ENCODE measurements at places on chromosomes 11 and 22. TPM values are rescaled to one million over a fixed set of nuclear protein-coding genes. Genes with fewer than 3 reads are reported as not detected.

Gene MS4A4A
- 55.8 TPM for total RNA-seq

Gene ABCG4
- total RNA-seq: under 0.01 TPM

Gene PVALB
- not detected for total RNA-seq

GRCh38 chr22:39205344-39206021, 39.3 kb downstream of the PDGFB start:
- no peaks in the 10 kb centered on the region for H3K4me1 ChIP-seq
- H3K36me3 ChIP-seq: no peaks in the 10 kb centered on the region
- DNase-seq: no peak
- H3K27me3 ChIP-seq: no peaks in the 10 kb centered on the region
- no peak overlapping the region for H3K4me3 ChIP-seq

GRCh38 chr22:20400606-20401375, 6.8 kb downstream of the ZNF74 start:
- no peak overlapping the region for H3K27ac ChIP-seq
- no peaks in the 10 kb centered on the region for H3K4me1 ChIP-seq
- H3K36me3 ChIP-seq: no peaks in the 10 kb centered on the region
- H3K27me3 ChIP-seq: no peaks in the 10 kb centered on the region
- H3K4me3 ChIP-seq: no peak overlapping the region

DNA sequence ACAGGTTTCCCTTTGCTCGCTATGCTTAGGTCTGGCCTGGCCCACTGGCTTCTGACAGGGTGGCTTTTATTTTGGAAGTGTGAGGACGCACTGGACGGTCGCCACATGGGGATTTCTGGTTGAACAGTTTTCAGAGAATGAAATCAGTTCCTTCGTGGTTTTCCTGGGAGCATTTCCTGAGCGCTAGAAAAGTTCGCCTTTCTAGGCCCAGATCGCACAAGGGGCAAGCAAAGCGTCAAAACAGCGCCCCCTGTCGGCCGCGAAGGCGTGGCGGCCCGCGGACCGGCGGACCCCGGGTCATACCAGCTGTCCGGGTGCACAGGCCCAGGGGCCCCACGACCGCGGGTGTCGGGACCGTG, 12.7 kb upstream of the CYP2R1 start:
- H3K27ac ChIP-seq: peak overlapping the region; percentile 46
- no peaks in the 10 kb centered on the region for H3K27me3 ChIP-seq
- H3K4me3 ChIP-seq: peak overlapping the region; percentile 59
- no peaks in the 10 kb centered on the region for H3K4me1 ChIP-seq
- DNase-seq: peak; percentile 57

- DNase-seq: no peak
- no peaks in the 10 kb centered on the region for H3K4me1 ChIP-seq
- H3K27ac ChIP-seq: no peak overlapping the region
- H3K27me3 ChIP-seq: peaks cover 13% of the 10 kb centered on the region
- H3K36me3 ChIP-seq: no peaks in the 10 kb centered on the region
- no peak overlapping the region for H3K4me3 ChIP-seq
Measured at GRCh38 chr11:117529816-117530215, 202.2 kb downstream of the CEP164 start.

- no peaks in the 10 kb centered on the region for H3K27me3 ChIP-seq
- H3K4me1 ChIP-seq: no peaks in the 10 kb centered on the region
- H3K36me3 ChIP-seq: no peaks in the 10 kb centered on the region
- H3K4me3 ChIP-seq: no peak overlapping the region
- DNase-seq: no peak
Measured at GRCh38 chr22:39592081-39593065, 21.8 kb downstream of the CACNA1I start.

GRCh38 chr22:38327396-38327795, 10.2 kb upstream of the CSNK1E start:
- no peak overlapping the region for H3K27ac ChIP-seq
- no peaks in the 10 kb centered on the region for H3K36me3 ChIP-seq
- H3K27me3 ChIP-seq: no peaks in the 10 kb centered on the region
- H3K4me3 ChIP-seq: no peak overlapping the region
- no peaks in the 10 kb centered on the region for H3K4me1 ChIP-seq
- no peak for DNase-seq

DNA sequence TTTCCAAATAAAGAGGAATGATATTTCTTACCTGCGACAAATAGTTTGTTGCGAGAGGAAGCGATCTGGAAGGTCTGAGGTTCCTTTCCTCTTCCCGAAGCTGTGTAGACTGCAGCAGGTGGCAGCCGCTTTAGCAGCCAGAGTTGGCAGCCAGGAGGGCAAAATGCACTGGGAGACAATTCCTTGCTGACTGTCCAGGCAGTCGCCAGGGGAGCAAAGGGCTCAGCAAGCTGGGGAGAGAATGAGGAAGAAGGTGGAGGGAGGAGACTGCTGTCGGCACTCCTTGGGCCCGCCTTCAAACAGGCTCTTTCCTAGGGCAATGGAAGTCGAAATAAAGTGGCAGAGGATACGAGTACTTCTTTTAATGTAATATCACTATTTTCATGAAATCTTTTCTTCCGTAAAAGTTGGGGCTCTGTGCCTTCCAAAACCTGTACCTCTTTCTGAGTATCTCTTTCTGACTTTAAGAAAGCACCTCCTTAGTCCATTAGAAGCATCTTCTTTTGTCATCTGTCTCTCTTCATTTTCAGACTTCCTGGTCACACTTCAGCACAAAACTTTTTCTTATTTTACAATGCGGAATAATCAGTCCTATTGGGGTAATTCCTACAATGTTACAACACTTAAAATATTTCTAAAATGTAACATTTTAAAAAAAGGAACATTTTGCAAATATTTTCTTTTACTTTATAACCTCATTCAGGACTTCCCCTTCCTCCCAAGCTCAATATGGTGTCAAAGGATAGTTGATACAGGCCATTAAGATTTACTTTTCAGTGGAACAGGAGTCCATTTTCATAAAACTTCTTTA, at the start of gene IL18:
Gene IL18, minus strand, starts transcription at position 220 of the 811 bp plus-strand sequence. CDS start 9,041 bp downstream, outside the sequence.
- H3K36me3 ChIP-seq: no peaks in the 10 kb centered on the region
- peaks cover 39% of the 10 kb centered on the region for H3K4me1 ChIP-seq
- no peak for DNase-seq

DNA sequence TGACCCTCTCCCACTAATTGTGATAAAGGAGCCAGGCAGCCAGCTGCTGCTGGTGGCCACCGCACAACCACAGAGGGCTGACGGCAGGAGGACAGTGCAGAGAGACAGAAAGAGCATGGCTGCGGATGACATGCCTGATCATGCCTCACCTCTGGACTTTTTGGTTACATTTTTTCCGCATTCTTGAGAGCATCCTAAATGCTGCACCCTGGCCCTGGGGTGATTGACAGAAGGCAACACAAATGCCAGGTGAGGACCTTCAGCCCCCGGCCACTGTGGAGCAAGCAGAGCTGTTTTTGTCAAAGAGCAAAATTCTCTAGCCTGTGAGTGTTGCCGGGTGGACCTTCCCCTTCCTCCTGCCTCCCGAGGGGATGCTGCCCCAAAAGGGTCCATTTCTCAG, 78.5 kb downstream of the RPS6KA4 start:
- peaks cover 15% of the 10 kb centered on the region for H3K27me3 ChIP-seq
- DNase-seq: no peak
- no peaks in the 10 kb centered on the region for H3K36me3 ChIP-seq
- no peak overlapping the region for H3K27ac ChIP-seq

- H3K27me3 ChIP-seq: no peaks in the 10 kb centered on the region
- no peaks in the 10 kb centered on the region for H3K4me1 ChIP-seq
Measured at GRCh38 chr22:36781656-36782627, 6.0 kb upstream of the IFT27 start.

DNA sequence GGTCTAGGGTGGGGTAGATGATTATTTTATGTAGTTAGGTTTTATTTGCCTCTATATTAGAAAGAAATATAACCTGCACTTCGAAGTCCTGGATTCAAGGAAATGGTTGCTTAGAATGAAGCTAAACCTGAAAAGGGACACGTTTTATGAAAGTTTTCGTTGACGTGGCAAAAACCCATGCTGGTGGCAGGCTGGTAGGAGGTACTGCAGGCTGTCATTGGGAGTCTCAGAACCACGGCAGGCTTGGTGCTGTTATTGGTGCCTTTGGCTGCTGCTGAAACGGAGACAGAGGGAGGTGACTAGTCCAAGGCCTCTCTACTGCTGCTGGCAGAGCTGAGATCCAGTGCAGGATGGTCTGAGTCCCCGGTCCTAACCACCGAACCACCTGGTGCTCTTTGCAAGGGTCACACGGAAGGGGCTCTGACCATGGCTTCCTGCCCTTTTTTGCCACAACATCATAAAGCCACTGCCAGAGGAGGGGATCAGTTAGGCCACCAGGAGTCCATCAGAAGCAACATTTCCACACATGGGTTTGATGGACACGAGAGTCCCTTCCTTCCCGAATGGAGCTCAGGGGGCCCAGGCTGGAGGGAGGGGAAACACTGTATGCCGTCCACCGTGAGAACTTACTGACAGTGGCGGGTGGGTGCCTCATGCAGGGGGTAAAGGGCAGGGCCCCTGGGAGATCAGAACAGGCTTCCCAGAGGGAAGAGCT, 13.4 kb downstream of the CSF2RB start:
- H3K4me3 ChIP-seq: no peak overlapping the region
- H3K36me3 ChIP-seq: no peaks in the 10 kb centered on the region
- H3K4me1 ChIP-seq: no peaks in the 10 kb centered on the region
- no peak for DNase-seq

DNA sequence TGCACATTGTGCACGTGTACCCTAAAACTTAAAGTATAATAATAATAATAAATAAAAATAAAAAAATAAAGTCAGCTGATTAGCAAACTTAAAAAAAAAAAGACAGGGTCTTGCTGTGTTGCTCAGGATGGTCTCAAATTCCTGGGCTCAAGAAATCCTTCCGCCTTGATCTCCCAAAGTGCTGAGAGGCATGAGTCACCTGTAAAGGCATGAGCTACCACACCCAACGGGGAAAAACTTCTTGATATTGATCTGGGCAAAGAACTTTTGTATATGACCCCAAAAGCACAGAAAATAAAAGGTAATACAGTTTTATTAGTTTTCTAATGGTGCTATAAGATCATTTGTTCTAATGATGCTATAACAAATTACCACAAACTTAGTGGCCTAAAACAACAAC, 46.1 kb downstream of the ENTHD1 start:
- no peaks in the 10 kb centered on the region for H3K27me3 ChIP-seq
- DNase-seq: no peak

DNA sequence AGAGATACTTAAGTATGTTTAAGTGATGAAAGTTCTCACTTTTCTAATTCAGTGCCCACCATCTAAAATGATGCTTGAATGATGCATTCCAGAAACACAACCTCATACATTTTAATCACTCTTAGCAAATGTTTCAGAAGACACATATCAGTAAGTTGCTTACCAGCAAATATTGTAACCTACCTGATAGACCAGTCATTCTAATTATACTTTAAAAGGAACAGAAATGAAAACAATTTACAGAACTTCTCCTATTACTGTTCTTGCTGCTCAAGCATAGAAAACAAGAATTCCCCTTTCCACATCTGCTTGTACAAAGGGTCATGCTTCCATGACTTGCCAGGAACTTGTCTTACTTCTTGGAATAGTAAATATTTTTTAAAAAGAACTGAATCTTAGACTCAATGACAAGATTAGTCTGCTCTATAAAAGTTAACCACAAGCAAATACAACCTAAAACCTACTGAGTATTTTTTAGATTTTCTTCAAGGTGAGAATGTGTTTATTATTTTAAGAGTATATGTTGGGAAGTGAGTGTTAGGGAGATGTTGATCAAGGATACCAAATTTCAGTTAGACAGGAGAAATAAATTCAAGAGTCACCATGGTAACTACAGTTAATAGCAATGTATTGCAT, 82.0 kb upstream of the SC5D start:
- DNase-seq: no peak
- H3K4me1 ChIP-seq: peaks cover 14% of the 10 kb centered on the region
- no peak overlapping the region for H3K4me3 ChIP-seq
- H3K27ac ChIP-seq: no peak overlapping the region

- no peak overlapping the region for H3K27ac ChIP-seq
- H3K27me3 ChIP-seq: no peaks in the 10 kb centered on the region
- H3K4me3 ChIP-seq: no peak overlapping the region
Measured at GRCh38 chr11:85960678-85961077, 105.5 kb downstream of the CCDC83 start.

GRCh38 chr22:45917146-45917545, 59.8 kb downstream of the WNT7B start:
- H3K27me3 ChIP-seq: no peaks in the 10 kb centered on the region
- H3K27ac ChIP-seq: no peak overlapping the region
- no peaks in the 10 kb centered on the region for H3K4me1 ChIP-seq
- no peak for DNase-seq
- H3K4me3 ChIP-seq: no peak overlapping the region

DNA sequence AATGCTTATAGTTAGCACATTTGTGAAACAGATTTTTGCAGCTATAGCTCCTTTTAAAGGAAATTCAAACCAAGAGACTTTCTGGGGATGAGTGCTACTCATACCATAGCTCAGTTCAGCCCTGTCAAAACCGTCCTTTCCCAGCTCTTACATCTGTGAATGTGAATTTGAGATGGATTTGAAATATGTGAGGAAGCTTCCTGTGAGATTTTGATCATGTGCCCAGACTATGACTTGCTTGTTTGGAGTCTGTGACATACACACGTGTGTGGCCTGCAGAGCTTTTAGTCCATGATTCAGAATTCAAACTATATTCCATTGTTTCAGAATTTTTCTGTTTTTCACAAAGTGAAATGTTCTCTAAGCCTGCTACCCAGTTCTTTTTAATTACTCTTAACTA, 4.4 kb upstream of the MMP1 start:
- DNase-seq: no peak
- H3K4me3 ChIP-seq: no peak overlapping the region
- no peaks in the 10 kb centered on the region for H3K27me3 ChIP-seq
- H3K27ac ChIP-seq: no peak overlapping the region

DNA sequence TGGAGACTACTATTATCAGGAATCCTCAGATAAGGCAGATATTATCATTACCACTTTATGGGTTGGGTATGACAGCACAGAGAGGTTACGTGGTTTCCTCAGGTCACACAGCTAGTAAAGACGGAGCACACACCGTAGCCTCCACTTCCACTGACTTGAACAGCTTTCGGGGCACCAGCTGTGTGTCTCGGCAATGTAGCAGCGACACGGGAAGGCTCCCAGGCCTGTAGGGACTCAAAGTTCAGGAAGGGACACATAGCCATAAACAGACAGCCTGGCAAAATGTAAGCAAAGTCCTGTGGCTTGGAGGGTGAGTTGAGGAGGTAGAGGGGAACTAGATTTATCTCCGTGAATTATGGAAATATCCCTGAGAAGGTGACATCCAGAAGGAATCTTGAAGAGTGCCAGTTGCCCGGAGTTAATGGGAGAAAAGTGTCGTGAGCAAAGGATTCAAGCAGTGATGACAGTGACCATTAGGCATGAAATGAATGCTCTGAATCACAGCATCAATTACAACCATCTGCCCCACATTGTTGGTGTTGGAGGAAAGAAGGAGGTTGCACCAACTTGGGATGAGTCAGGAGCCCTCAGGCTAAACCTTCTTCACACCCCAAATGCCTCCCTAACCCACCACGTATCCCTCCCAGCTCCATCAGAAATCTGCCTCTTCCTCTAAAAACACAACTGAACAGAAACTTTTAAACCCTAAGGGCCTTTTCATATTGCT, 106.7 kb upstream of the ASPHD2 start:
- no peaks in the 10 kb centered on the region for H3K36me3 ChIP-seq
- H3K4me3 ChIP-seq: no peak overlapping the region
- H3K27ac ChIP-seq: no peak overlapping the region
- DNase-seq: no peak
- no peaks in the 10 kb centered on the region for H3K27me3 ChIP-seq

Data from tibial nerve (tissue), 4 donors.